ENCODE measurements at places on chromosomes 12 and 14.

DNA sequence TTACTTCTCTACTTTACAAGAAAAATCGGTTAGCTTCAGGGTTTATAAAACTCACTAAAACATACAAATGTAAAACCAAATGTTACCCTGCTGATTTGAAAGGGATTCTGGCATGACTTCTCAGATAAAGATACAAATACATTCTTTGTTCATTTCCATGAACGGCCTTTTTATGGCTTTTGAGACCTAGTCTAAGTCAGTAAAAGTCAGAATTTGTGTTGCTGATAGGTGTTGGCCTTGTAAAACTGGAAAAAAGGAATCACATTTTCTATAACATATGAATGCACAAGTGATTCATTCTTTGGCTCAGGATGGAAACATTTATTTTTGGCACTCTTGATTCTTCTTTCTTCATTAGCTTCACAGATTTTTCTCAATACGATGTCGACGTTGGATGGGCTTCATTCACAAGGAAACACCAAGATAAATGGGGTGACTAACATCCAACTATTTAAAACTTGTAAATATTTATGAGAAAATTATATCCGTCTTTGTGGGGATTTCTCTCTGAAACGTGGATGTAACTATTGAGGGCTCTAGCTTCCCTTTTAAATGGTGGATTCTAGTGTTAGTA lies 27.0 kb upstream of the CPM start:
- no peak for DNase-seq

GRCh38 chr14:99426813-99427346 lies 53.8 kb downstream of the SETD3 start:
- no peak for DNase-seq

DNA sequence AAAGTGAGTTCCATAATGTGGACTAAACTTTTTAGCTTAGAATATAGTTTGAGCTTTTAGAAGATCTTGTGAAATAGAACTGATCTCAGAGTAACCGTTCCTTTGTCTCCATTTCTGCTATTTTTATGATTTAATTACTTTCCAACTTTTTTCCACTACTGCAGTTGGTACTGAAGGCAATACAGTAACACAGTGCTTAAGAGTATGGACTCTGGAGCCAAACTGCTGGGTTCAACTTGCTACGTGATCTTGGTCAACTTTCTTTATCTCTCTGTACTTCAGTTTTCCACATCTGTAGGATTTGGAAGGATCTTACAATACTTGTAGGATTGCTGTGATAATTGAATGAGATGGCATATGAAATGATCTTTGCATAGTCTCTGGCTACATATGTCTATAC lies 40.9 kb downstream of the ATXN7L3B start:
- DNase-seq = no peak

GRCh38 chr12:77153706-77154105 lies 88.3 kb upstream of the E2F7 start:
- DNase-seq = no peak

DNA sequence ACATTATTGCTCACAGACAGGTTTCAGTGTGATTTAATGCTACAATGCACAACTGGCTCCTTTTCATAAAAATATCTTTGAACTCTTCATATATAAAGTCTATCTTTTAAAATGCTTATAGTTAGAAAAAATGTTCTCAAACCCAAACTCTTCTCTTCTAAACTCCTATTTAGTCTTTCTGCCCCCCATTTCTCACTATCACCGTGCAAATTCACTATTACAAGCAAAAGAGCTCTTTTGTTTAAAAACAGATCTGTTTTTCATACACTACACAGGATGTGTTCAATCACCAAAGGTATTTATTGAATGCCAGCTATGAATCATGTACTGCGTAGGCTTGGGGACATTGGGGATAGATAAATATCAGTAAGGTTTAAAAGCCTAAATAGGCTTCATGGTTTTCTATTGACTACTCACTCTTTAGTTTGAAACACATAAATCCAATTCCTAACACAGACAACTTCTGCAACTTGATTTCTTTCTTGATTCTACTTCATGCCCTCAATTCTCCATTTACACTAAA lies 692.3 kb downstream of the C12orf50 start:
- DNase-seq = no peak

Measured in Jurkat, Clone E6-1 (cell line).